Cortex of kidney (tissue), 1 donor: ENCODE measurements at places on chromosomes 5 and 9.

DNA sequence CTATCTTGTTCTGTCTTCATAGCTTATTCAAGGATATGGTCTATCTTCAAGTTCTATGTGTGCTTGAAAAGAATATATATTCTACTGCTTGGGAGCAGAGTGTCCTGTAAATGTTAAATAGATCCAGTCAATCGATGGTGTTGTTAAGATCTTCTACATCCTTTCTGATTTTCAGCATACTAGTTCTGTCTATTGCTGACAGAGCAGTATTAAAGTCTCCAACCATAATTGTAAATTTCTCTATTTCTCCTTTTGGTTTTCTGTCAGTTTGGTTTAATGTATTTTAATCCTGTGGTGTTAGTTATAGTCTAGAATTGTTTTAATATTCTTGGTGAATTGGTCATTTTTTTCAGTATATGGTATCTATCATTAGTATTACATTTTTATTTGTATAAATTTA is 124.0 kb upstream of the COX7C start:
- DNase-seq = no peak

DNA sequence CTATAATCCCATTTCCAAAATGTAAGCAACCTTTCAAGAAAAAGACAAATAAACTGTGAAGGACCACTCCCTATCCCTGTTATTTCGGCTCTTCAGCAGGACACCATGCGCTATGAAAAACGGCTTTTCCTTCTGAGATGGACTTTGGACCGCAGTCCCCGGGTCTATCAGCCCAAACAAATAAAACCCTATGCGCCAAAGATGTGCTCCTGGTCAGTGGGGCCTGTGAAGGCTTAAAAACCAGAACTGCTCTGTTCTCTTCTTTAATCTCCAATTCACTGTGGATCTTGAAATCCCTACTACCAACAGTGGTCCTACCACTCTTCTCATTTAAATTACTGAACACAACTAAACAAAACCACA is 33.3 kb downstream of the RAPGEF1 start:
- no peak for DNase-seq

- DNase-seq = no peak
Measured at GRCh38 chr5:108810717-108811116, 63.0 kb downstream of the FER start.

GRCh38 chr9:95495961-95496360 is 20.8 kb downstream of the PTCH1 start:
- DNase-seq = no peak

- DNase-seq = no peak
Measured at GRCh38 chr9:114908104-114908622, 22.2 kb downstream of the TNFSF8 start.

GRCh38 chr9:123645126-123645525 is 284.8 kb downstream of the DENND1A start:
- DNase-seq = no peak

DNA sequence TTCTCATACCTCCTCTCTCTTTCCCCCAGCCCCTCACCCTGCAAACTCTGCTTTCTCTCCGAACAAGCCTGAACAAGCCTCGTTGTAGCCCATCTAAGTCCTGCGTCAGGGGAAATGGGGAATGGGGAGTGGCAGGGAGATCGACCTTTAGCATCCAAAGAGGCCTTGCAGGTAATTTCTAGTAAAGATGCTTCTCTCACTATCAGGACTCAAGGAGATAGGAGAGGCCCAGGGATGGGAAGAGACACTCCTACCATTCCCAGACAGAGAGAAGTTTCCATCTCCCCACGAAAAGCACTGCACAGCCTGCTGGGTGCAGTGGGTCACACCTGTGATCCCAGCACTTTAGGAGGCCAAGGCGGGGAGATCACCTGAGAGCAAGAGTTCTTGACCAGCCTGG is 44.4 kb upstream of the CTNNA1 start:
- DNase-seq = no peak

- no peak for DNase-seq
Measured at GRCh38 chr9:129241725-129242124, 63.7 kb upstream of the IER5L start.

- DNase-seq = no peak
Measured at GRCh38 chr9:29773676-29774075, 2200.4 kb upstream of the C9orf72 start.

- DNase-seq = no peak
Measured at GRCh38 chr5:144307736-144308135, 137.1 kb downstream of the KCTD16 start.

DNA sequence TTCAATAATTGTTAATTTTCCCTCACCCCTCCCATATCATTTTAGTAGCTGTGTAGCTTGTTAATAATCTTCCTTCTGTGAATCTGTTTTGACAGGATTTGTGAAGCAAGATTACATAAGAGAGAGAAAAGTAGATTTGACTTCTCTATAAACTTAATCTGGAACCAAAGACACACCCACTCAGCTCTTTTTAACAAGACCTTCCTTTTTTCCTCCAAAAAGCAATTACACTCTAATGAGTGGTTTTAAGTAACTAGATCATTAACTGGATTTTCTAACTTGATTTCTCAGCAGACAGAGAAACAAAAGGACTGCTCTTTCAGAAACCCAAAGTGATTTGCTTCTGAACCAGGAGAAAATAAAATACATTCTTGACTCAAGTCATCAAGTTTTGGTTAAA is 21.9 kb downstream of the RFK start:
- no peak for DNase-seq

GRCh38 chr5:26719803-26720202 is 318.6 kb downstream of the CDH9 start:
- no peak for DNase-seq

- DNase-seq = no peak
Measured at GRCh38 chr5:83919071-83920041, 198.7 kb upstream of the HAPLN1 start.

DNA sequence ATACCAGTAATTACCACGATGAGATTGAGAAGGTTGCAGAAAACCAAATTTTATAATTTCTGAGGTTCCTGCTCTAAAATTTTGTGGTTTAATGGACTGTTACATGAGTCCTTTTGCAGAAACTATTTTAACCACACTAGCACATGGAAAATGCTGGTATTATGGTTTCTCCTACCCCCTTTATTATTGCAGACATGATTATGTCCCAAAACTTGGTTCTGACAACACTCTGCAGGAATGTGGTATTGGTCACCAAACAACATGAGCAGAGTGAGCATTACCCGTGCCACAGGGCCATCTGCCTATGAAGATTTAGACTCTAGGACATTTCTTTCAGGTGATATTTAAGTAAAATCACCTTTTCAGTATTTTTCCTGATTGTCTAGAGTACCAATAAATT is 2.8 kb upstream of the ECM2 start:
- no peak for DNase-seq

DNA sequence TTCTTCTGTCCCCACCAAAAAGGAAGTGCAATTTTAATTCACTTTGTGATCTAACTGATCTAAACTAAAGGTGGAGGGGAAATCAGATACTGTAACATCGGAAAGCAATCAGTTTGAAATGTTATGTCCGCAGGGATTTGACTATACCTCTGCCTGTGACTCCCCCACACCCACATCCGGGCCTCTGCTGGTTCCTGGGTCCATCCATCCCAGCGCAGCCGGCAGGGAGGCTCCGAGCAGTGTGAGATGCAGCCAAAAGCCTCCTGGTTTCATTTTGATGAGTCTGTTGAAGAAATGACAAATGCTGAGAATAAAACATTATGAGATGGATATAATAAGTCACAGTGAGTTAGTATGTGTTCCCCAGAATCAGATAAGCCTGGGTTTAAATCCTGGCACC is 8.6 kb downstream of the FSTL4 start:
- no peak for DNase-seq

- no peak for DNase-seq
Measured at GRCh38 chr5:41109186-41109585, 38.0 kb upstream of the MROH2B start.

- DNase-seq = no peak
Measured at GRCh38 chr5:144487761-144488160, 317.1 kb downstream of the KCTD16 start.
